ENCODE measurements at places on chromosomes 16 and 17.

DNA sequence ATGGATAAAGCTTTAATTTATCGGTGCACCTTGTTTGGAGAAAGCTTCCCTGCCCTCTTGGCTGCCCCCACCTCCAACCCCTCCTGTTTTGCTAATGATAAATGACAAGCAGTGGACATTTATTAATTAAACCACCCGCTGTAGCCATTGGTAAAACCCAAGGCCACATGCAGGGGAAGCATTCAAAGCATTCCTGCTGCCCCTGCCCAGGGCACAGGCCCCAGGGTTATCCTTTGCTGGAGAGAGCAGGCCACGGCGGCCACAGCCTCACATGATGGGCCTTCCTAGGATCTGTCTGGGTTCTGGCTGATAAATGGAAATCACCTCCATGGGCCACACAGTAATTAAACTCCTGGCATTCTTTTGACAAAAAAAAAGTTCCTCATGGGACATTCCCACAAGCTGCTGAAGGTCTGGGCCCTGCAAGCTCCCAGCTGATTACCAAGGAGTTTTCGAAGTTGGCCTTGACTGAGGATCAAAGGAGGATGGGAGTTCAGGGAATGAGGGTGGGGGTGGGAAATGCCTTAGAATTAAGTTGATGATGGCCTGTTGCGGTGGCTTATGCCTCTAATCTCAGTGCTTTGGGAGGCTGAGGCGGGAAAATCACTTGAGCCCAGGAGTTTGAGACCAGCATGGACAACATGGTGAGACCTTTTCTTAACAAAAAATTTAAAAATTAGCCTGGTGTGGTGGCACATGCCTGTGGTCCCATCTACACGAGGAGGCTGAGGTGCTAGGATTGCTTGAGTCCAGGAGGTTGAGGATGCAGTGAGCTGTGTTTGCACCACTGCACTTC is 35.5 kb downstream of the SOST start:
- DNase-seq = no peak

DNA sequence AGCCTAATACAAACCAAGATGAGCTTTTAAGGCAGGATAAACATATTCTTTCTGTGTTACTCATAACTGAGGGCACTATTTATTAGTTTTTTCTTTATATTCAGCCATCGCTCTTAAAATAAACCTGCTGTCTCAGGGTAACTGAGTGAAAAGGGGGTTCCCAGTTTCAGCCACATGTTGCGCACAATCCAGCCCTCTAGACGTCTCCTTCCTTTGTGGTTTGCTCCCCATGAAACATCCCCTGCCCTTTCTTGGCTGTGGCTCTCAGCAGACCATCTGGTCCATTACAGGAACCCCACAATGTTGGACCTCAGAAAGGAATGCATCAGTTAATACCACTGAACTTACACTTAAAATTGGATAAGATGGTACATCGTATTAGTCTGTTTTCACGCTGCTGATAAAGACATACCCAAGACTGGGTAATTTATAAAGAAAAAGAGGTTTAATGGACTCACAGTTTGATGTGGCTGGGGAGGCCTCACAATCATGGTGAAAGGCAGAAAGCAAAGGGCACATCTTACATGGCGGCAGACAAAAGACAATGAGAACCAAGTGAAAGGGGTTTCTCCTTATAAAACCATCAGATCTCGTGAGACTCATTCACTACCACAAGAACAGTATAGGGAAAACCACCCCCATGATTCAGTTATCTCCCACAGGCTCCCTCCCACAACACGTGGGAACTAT is 12.6 kb upstream of the IL21R start:
- no peak for DNase-seq

GRCh38 chr16:1036726-1037393 is 35.7 kb upstream of the SSTR5 start:
- DNase-seq = no peak

- DNase-seq = peak; percentile 82
Observed at GRCh38 chr16:23595951-23596720, at the start of gene NDUFAB1. Gene NDUFAB1, minus strand, starts transcription at chr16:23596316. Its CDS starts 26 bp downstream, at chr16:23596290.

DNA sequence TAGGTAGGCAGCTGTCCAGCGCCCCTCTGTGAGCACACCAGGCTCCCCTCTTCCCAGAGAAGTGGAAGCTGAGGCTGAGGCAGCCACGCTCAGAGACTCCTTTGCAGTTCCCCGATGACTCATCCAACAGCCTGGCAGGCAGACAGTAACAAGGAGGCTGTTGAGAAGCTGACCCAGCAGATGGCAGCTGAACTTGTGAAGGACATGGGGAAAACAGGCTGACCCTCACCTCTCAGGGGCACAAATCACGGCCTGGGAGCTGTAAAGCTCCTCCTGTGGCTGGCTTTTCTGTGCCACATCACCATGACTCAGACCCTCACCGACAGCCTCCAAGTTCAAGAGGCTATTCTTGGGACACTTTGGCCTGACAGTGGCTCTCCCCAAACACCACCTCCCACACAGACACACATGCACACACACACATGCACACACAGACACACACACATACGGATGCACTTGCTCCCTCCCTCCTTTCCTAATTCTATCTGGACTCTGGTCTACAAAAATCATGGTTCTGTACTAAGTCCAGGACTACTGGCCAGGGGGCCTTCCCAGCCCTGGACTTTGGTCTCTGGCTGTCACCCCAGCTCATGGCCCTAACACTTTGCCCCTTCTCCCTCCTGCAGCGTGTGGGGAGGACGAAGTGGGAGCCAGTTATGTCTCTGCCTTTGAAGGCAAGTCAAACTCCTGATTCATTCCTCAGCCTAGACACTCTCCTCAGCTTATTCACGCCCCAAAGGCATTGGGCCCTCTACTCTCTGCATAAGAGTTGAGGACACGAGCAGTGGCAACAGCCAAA is 23.2 kb downstream of the MAP3K14 start:
- DNase-seq = no peak

DNA sequence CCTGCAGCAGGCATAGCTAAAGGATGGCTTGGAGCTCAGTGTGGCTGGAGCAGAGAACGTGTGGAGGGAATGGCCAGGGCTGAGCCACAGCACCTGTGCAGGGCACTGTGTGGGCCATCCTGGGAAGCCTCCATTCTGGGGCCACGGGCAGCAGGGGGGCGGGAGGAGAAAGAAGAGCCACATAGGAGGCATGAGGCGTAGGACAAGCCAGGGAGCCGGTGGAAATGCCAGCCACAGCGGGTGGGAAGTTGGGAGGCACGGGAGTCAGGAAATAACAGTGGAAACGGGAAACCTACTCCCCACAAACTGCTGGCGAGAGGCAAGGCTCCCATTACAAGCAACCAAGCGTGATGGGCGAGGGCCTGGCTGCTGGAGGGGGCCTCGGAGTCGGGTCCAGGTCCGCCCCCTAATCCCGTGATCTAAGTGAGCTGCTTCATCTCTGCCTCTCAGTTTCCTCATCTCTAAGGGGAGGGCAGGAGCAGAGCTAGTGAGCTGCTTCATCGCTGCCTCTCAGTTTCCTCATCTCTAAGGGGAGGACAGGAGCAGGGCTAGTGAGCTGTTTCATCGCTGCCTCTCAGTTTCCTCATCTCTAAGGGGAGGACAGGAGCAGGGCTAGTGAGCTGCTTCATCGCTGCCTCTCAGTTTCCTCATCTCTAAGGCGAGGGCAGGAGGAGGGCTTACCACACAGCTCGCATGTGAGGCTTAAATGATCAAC is 104.9 kb downstream of the ADCY9 start:
- DNase-seq = no peak

DNA sequence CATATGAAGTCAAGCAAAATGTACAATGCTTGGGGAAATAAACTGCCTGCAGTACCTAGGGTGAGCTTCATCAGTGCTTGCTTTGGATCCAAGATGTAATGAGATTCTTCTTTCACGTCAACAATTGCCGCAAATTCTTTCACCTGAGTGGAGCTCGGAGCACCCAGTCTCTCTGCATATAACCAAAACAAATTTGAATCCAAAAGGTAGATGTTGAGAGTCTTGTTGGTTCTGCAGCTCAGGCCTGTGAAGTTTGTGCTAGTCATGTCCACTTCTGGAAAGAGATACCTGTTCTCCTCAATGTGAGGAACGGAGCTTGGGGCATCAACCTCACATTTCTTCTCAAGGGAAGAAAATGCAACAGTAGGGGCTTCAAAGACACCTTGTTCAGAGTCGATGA is 23.0 kb downstream of the SNN start:
- no peak for DNase-seq

GRCh38 chr16:84277244-84277823 is 17.3 kb upstream of the WFDC1 start:
- peak; percentile 44 for DNase-seq

DNA sequence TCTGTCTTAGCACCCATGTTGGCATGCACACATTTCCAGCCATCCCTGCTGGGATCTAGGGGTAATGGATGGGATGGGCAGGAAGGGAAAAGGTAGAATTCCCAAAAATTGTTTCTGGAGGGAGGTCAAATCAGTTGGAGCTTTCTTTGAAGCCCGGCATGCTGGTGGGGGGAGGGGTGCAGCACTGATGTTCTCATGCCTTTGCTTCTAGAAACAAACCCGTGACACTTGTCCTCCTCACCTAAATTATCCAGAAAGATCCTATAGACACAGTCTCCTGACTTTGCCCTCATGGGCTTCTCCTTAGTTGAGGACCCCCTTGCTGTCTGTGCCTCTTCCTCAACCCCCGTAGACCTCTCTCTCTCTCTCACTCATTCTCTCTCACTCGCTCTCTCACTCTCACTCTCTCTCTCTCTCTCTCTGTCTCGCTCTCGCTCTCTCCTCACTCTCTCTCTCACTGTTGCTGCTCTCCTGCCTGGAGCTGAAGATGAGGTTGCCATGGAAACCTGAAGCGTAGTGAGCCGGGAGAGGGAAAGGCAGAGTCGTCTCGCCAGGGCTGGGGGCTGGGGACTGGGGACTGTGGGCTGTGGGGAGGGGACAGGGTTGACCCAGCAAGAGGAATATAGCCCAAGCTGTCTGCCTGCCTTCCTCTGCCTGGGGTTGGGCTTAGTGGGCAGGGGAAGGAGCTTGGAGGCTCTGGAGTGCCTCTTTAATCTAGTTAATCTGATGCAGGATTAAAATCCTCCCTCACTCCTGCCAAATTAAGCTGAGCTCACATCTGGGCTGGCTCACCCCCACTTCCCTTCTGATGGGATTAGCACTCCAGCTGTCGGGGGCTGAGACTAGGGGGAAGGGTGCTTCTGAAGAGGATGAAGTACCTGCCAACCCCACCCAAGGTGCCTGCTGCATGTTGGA is 16.1 kb downstream of the LASP1 start:
- no peak for DNase-seq

GRCh38 chr16:20870122-20870820 is 29.9 kb downstream of the DCUN1D3 start:
- DNase-seq = no peak

GRCh38 chr17:50123649-50124349 is 6.2 kb downstream of the SAMD14 start:
- DNase-seq = no peak

DNA sequence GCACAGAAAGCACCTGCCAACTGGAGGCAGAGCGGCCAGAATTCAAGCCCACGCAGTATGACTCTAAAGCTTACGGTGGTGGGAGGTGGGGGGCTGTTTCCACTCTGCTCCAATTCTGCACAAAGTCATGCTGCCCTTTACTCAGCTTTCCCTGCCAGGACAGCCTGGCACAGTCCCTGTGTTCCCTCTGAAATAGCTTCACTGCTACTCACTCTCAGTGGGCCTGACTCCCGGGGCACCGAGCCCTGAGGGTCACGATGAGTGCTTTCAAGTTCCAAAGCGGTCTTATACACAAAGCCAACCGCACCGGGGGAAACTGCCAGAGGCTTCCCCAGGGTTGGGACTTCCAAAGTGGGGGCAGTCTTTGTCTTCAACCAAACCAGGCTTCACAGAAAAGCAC is 306.1 kb upstream of the XYLT1 start:
- DNase-seq = no peak

DNA sequence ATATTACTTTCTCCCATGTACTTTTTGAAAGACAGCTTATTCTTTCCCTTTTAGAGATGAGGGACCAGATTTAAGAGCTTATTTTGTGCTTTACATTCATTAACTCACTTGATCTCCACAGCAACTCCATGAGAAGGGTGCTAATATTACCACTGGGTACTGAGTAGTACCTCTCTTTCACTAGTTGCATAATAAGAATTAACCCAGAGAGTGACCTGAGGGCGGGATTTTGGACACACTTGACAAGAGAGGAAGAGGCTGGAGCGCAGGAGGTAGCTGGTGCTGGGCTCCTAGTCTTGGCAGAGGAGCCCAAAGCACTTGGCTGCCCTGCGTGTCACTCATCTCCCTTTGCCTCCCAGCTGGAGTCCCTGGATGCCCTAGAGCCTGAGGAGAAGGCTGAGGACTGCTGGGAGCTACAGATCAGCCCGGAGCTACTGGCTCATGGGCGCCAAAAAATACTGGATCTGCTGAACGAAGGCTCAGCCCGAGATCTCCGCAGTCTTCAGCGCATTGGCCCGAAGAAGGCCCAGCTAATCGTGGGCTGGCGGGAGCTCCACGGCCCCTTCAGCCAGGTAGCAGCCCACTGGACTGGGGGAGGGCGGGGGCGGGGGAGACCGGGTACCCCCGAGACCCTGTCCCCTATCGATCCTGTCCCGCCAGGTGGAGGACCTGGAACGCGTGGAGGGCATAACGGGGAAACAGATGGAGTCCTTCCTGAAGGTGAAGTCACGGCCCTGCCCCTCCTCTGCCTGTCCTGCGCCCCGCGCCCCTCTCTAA is 1.7 kb upstream of the MAZ start:
- no peak for DNase-seq

DNA sequence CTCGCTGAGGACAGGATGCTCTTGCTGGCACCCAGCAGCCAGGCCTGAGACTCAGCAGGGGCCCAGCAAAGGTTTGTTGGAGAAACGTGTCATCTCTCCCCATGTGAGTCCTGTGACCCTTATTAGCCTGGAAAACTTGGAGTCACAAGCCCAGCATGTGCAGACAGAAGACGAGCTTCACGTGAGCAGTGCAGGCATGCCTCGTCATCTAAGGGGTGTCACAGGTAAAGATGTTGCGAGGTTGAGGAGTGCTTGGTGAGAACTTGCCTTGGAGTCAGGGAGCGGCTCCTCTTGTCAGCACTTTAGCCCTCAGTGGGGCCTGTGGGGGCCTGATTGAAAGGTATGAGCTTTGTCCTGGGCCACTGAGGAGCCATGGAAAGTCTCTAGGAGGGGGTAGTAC is 2.1 kb upstream of the CTRL start:
- DNase-seq = no peak

- no peak for DNase-seq
Observed at GRCh38 chr16:90078579-90078895, 1.4 kb upstream of the PRDM7 start.

DNA sequence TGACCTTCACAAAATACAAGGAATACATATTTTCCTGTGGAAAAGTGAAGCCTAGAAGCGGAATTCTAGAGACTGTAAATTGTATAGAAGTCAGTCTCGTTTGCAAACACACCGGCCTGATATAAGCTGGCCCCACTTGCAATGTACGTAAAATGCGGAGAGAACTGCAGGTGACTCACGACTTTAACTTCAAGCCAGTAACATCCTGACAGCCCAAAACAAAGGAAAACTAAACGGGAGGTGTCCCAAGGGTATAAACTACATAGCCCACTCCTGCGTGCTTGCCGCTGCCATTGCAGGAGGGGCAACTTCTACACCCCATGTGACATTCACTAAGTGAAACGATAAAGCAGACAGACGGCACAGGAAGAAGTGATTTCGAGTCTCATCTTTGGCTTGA is 101.6 kb downstream of the CYTH1 start:
- DNase-seq = no peak

Data from NCI-H2107 (cell line).